ENCODE measurements at places on chromosomes 6 and 20.

DNA sequence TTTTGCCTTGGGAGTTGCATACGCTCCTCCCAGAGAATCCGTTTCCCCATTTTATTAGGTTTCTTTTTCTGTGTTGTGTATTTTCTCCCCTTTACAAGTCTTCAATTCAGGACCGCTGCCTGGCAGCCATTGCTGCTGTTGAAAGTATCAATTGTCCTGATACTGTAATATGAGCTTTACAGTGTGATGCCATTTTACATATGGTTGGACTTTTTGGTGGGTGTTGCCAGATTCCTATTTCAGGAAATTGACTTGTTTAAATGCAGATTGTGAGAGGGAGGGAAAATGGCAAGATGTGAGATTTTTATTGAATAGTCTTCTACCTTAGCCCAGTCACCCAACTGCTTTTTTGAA, 1.2 kb downstream of the PANK2 start:
- DNase-seq, result no peak

- no peak for DNase-seq
These were observed 643 bp downstream of the SLA2 start for GRCh38 chr20:36645353-36645752.

DNA sequence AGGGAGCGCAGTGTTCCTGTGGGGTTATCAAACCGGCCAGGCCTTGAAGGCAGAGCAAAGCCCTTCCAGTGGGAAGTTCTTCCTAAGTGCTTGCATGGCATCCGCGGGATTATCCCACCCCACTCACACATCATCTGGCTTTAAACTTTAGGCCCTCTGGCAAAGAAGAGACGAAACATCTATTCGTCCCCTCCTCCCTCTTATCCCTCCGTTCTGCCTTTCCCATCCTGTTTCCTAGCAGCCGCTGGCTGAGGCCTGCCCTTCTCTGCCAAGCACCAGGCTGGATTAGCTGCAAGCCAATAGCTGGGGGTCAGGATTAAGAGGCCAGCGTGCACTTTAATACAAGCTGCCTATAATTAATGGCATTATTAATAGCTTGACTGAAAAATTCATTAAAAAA, 621.0 kb downstream of the PKHD1 start:
- DNase-seq, result no peak

GRCh38 chr6:83221889-83222479, 28.8 kb downstream of the RWDD2A start:
- no peak for DNase-seq

- no peak for DNase-seq
These were observed 38.5 kb upstream of the AHI1 start for GRCh38 chr6:135535989-135536414.

GRCh38 chr6:148037496-148037895, 305.1 kb upstream of the SASH1 start:
- no peak for DNase-seq

DNA sequence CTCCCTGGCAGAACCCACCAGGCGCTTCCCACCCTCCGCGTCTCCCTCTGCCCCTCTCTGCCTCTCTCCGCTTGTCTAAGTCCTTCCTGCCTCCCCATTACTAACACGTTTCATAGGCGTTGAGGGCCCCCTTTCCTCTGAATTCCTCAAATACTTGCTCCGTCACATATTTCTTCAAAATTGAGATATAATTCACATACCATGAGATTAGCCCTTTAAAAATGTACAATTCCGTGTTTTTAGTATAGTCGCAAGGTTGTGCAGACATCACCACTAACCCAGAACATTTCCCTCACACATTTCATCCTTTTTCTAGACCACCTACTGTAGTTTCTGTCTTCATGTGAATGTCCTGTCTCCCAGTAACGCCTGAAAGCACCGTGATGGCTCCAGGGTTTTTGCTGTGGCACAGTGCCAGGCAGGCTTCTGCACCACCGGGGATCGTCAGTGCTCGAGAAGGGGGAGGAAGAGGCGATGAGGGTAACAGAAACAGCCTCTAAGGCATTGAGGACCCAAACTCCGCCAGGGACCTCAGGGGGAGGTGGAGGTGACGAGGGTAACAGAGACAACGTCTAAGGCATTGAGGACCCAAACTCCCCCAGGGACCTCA, 141.9 kb upstream of the SNX9 start:
- no peak for DNase-seq

- no peak for DNase-seq
These were observed 2.1 kb downstream of the C20orf144 start for GRCh38 chr20:33664085-33664761.

- DNase-seq, result no peak
These were observed 20.8 kb downstream of the DUSP22 start for GRCh38 chr6:313087-313486.

DNA sequence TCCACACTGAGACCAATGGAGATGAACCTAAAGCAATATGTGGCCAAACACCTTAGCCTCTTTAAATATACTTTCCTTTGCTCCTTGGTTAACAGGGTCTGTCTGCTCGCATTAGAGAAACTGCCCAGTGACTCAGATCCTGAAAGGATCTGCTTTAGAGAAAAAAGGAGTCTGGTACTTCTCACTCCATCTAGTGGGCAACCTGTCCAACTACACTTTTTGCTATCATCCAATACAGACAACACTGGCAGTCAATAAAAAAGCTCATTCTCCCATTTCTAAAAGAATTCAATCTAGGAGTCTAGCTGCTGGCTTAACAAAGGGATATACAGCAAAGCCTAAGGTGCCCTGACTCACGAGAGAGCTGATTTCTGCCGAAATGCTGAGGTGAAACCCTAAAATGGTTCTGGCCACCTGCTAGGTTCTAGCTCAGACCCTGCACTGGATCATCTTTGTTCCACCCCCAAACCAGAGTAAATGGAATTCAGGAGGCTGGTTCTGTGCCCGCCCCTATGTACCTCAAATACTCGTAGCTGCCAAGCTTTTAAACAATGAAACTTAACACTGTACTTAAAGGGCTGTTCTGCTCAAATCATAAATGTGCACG, 11.5 kb downstream of the GNL1 start:
- no peak for DNase-seq

DNA sequence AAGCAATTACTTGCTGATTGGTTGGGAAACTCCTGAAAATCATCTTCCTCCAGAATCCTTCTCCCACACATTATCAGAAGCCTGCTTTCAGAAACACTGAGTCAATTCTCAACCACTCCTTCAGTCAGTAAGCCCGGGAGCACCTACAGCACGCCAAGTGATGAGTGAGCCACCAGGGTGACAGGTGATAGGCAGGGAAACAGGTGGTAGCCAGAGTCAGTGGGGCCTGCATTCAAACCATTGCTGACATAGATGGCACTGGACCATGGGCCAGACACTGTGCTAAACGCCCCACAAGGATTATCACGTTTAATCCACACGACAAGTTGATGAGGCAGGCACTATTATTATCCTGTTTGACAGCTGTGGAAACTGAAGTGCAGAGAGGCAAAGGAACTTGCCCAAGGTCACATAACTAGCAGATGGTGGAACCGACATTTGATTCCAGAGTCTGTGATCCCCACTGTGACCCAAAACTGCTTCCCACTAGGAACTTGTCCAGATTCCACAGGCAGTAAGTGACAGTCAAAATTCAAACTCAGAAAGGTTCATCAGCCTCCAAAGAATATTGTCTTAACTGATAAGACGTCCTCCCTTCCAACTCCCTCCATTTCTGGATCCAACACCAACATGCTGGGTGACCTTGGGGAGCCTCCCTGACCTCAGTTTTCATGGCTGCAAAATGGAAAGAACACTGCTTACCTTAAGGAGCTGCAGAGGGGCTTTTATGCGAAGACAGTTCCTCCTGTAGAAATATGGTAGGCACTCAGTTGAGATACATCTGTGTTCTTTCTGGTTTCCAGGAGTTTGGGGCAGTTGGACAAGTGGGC, 23.9 kb upstream of the TOP1 start:
- DNase-seq, result peak; percentile 37

- no peak for DNase-seq
These were observed 48.8 kb downstream of the MCUR1 start for GRCh38 chr6:13765570-13765969.

GRCh38 chr6:116847227-116847626, 18.3 kb upstream of the GPRC6A start:
- DNase-seq, result no peak

GRCh38 chr20:43188234-43188653, 1.5 kb downstream of the PTPRT start:
- no peak for DNase-seq

DNA sequence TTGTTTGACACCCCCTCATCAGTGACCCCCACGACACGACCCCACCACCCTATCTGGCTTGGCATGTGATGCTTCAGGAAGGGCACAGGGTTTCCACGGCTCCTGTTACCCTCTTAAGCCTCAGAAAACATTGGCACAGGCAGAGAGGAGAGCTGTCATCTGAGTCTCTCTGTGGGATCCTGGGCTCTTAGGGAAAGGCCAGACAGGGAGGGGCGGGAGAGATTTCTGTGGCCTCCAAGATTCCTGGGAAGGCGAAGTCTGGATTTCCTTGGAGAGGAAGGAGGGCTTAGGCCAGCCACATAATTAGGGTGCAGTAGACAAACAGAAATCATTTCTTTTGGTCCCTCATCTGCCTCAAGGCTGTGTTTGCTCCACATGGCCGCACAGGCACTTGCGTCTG, 191.6 kb upstream of the SNX9 start:
- no peak for DNase-seq

- DNase-seq, result peak; percentile 64
These were observed 68.5 kb downstream of the MAP3K5 start for GRCh38 chr6:136723780-136724179.

DNA sequence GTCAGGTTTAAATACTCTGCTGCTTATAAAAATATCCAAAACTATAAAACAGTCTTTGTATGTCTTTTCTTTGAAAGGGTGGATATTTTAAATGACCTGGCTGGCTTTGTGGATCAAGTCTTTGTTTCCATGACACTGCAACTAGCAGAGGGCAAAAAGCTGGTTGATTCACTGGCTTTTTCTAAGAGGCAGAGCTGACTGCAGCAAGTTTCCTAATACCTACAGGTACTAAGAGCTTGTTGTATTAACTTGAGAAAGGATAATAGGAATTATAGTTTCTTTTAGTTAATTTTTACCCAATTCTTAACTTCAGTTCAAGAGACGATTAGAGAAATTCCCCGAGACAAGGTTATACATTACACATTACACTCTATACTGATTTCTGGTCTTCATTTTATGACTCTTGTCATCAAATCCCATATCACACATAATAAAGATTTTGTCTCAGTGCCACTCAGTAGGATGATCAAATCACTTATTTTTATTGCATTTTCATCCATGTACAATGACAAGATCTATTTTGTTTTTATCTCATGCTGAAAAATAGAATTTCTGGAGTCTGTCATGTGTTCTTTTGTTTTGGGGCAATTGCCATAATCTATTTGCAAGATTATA, 120.1 kb upstream of the RIMS1 start:
- DNase-seq, result no peak

DNA sequence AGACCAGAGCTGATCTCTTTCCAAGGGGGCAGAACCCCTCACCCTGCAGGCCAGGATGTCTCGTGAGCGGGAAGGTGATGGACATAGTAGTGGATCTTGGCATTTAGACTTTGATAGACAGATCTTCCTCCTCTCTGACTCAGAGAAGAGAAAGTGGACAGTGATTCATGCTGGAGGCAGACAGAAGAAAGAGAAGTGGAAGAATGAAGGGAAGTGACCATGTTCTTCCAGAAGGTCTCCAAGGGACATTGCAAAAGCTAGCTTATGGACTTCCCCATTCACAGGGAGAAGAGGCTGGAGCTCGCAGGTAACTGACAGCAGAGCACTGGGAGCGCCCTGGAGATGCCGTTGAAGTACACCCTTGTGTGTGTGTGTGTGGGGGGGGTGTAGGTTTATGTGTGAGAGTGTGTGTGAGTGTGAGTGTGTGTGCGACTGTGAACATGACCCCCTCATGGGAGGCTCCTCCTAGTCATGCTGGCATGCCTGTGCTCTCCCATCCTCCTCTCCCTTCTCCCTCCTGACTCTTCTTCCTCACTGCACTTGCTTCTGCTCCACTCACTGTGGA, 8.0 kb upstream of the RAET1L start:
- no peak for DNase-seq

Measured in activated naive CD4-positive, alpha-beta T cell treated with Interleukin-2 at 50 U/mL for 16 hours (primary cell).